ENCODE measurements at places on chromosomes 2 and 18.

GRCh38 chr2:6410313-6410712, 455.4 kb downstream of the CMPK2 start:
- DNase-seq, result no peak

DNA sequence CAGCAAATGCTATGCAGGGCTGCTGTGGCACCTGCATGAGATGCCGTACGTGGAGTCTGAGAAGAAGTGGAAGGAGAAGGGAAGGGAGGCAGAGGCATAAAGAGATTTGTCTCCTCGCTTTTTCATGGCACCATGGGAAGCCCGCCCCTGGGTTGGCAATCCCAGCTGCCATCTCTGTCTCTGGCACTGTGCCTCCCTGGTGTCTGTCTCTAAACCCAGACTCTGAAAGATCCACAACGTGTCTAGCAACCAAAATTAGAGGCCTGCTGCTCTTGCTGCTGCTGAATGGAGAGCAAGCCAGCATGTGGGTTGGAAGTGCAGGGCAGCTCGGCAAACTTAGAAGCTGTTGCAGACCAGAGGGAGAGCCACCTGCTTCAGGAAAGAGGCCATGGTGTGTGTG, 53.1 kb downstream of the INO80C start:
- DNase-seq, result no peak

GRCh38 chr18:7545734-7546133, 21.4 kb upstream of the PTPRM start:
- no peak for DNase-seq

GRCh38 chr2:233449081-233449901, 95.0 kb downstream of the DGKD start:
- no peak for DNase-seq

DNA sequence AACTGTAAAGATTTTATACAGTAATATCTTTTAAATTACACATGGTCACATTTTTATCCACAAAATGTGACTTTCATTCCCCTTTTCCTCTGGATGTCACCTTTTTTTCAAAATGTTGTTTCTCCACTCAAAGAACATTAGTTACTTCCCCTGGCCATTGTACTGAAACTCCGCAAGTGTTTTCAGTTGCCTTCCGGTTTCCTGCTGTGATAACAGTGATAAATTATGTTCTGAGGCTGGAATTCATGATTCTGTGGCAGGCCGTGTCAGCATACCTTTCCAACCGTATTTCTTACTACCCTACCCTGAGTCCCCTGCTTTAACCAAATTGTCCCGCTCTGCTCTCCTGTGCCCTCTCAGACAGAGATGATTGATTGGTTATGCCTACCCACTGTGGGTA, 53.5 kb downstream of the MGAT5 start:
- no peak for DNase-seq

- no peak for DNase-seq
Measured at GRCh38 chr2:124923097-124923496, 898.0 kb downstream of the CNTNAP5 start.

- no peak for DNase-seq
Measured at GRCh38 chr18:6595666-6596065, 133.8 kb upstream of the ARHGAP28 start.

- no peak for DNase-seq
Measured at GRCh38 chr2:119059287-119059686, 99.3 kb downstream of the C1QL2 start.

- no peak for DNase-seq
Measured at GRCh38 chr18:12346240-12346565, 30.8 kb downstream of the AFG3L2 start.

GRCh38 chr2:125526093-125526492, 1129.9 kb upstream of the GYPC start:
- no peak for DNase-seq

DNA sequence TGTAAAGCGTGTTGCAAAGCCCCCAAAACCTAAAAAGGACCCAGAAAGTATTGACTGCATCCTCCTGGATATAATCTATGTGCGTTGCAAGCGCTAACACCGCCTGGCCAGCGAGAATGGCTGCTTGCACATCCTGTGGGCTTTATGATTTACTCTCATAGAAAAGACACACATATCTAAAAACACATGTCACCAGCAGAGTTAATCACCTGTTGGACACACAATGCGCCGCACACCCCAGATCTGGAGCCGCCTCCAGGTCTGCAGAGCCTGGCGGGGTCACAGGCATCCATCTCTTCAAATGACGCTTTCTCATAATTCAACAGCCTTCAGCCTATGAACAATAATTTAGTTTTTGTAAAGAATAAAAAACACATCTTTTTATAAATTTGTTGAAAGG, 186.5 kb downstream of the RTP5 start:
- DNase-seq, result no peak

DNA sequence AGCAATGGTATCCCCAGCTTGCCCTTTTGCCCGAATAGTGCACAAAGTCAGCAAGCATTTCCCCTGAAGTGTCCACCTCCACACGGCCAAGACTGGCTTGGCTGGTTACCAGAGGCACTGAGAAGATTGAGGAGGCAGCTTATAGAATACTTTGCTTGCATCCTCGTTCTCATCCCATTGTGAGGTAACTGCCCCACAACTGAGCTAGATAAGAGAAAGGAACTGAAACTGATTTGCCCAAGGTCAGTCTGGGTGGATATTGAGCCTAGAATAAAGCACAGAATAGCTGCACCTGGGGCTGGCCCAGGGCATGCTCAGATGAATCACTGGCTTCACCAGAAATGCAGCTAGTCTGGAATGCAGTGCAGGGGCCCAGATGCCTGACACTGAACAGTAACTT, 32.7 kb upstream of the MAP4K3 start:
- no peak for DNase-seq

GRCh38 chr18:46554406-46555080, 102.5 kb downstream of the LOXHD1 start:
- DNase-seq, result no peak

- no peak for DNase-seq
Measured at GRCh38 chr18:37742436-37742835, 176.8 kb upstream of the CELF4 start.

DNA sequence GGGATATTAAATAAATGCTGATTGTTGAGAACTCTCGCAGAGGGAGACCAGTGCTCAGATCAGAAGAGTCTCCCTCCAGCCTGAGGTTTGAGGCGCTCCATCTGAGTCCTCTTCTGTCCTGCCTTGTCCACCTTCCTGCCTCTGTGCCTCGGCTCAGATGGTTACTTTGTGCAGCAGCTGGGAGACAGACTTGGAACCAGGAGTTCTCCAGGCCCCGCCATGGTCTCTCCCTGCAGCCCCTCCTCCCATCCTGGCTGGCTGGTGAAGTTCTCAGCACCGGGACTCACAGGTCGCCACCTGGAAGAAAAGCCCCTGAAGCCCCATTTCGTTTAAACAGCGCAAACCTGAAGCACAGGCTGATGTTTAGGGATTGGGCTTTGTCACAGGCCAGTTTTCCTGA, 60.6 kb downstream of the DDX1 start:
- DNase-seq, result no peak

All from stimulated activated CD4-positive, alpha-beta T cell treated with anti-CD3 and anti-CD28 coated beads, Interleukin-4, amount 100 ng/mL, for 48 hours (primary cell).